HL-60 (cell line): ENCODE measurements at places on chromosomes 3 and 15.

- DNase-seq, result no peak
Observed at GRCh38 chr3:76134166-76134565, 348.8 kb upstream of the ZNF717 start.

GRCh38 chr3:156787926-156788663 lies 38.1 kb upstream of the LEKR1 start:
- DNase-seq, result no peak

DNA sequence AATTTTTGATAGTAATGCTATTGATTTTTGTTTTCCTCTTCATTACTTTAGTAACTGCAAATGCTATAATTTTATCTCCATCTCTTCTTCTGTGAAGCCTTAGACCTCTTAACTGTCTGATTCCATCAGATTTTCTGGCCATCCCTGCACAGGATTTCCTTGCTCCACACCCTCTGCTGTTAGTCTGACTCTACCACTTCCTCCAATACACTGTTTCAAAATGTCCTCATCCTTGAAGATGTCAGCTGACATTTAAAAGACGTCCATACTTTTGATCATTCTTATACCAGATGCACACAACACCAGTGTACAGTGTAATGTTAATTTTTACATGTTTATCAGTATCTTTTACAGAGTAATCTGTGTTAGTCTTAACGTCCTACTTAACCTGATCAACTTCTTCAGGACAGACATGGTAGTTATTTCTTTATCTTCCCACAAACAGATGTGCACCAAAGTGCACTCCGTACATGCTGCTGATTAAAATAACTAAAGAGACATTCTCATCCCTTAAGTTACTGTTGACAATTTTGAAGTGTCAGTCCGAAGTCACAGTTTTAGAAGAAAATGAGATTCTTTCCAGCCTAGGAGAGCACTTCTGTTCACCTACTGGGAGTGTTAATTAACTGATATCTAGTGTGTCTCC lies 102.4 kb upstream of the RASGRP1 start:
- DNase-seq, result no peak

DNA sequence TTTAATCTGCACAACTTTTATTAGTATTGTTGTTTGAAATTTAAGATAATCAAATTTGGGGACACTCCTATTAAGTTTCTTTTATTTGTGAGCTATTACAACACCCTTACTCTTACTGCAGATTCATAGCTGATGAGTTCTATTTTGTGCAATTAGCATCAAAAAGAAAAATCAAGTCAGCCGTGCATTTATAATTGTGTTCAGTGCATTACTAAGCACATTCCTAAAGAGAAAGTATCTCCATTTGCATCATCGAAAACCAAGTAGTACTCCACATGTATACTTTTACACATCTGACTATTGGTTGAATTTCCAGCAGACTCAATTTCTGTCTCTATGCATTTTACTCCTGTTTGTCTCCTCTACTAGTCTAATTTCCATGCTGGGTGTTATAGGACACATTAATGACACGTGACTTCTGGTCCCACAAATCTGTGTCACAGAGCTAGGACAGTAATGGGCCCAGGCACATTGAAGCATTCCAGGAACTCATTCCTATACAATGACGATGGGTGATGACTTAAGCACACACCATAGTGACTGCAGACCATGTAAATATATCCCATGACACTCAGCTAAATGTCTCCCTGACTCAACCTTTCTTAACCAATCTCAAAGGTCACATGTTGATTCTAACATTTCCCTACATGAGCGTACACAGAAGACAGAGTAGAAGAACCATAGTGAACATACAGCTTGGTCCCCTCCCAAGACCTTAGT lies 477.5 kb downstream of the LPP start:
- DNase-seq, result no peak

DNA sequence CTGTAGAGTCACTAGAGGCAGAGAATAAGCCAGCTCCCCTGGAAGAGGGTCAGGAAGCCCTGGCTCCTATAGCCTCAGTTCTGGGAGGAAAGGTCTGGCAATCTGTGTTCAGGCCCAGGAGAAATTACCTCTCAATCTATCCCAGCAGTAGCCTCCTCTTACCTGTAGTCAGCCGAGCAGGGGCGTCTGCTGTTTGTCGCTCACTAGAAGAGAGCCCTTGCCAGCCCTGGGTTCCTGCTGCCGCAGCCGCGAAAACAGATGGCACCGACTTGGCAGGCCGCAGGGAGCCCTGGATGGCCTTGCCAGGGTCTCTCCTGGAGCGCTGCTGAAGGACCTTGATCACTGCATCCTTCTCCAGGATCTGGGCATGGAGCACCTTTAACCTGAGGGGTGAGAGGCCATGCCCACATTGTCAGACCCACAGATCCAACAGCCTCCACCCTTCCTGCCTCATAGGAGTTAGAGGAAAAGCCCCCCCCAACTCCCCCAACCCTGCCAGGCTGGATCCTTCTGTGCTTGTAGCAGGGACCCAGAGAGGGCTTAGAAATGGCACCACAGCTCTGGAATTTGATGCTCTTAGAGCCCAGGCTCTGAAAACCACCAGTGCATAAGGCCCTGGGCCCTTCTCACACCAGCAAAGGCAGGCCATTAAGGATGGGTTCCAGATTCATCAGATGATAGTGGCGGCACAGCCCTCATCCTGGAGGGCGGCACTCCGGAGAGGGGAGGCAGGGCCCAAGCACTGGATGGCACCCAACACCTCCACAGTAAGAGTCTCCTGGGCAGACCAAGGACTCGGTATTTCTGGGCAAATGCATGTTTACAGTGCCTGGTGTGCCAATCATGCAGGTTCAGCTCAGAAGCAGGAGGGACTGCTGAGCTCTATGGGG lies 14.9 kb downstream of the AMOTL2 start:
- no peak for DNase-seq

GRCh38 chr15:48999314-48999713 lies 35.6 kb upstream of the SHC4 start:
- no peak for DNase-seq

DNA sequence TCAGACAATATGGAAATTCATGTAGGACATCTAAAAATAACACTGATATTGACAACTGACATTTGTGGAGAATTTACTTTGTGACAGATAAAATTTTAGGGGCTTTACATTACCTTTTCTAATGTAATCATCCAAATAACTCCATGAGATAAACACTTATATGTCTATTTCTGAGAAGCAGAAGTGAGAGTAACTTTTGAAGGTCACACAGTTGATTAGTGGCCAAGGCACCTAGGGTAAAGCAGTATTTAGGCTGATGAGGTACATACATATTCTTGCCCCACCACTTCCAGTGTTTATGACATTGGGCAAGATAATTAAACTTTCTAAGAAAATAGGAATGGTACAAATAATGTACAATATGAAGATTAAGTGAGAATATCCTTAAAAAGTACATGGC lies 248.4 kb downstream of the CPNE4 start:
- no peak for DNase-seq

DNA sequence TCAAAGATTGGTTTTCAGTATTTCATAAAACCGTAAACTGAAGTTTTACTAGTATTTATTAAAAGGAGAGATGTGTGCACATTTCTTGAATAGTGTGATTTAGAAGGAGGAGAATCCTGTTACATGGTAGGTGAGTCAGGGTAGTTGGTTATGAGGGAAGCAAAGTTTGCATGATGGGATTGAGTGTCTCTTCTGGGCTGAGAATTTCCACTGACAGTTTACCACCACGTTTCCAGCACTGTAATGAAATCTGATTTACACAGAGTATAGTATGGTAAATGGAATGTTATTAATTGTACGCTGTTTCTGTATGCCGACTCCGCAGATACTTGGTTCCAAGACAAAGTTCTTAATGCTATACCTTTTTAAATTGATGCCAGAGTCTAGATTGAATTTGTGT lies 1.6 kb downstream of the NECTIN3 start:
- DNase-seq, result no peak

DNA sequence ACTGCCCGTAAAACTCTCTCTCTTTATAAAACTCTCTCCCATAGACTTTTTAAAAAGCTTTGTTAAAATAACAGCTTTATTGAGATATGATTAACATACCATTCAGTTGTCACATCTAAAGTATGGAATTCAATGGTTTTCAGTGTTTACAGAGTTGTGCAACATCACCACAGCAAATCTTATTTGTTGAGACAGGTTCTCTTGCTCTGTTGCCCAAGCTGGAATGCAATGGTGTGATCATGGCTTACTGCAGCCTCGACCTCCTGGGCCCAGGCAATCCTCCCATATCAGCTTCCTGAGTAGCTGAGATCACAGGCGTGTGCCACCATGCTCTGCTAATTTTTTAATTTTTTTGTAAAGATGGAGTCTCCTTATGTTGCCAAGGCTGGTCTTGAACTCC lies 35.9 kb upstream of the TRAK1 start:
- no peak for DNase-seq

DNA sequence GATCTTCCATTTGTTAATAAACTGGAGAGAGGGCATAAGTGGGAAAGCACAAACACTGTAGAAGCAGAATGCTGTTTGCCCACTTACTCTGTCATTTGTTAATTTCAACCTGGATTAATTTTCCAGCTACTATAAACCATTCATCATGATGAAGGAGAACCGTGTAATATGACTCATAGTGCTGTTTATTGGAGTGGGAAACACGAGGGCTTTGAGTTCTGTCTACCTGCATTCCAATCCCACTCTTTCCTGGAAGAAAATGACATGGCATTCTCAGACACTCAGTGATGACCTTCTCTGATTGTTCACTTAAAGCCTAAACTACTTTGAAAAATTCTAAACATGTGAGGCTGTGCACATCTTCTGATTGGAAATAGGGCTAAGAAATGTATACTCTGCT lies 826.7 kb downstream of the AGBL1 start:
- DNase-seq, result no peak

- DNase-seq, result peak; percentile 34
Observed at GRCh38 chr15:75891895-75892294, 11.8 kb upstream of the FBXO22 start.

GRCh38 chr3:106379251-106379750 lies 510.5 kb upstream of the CBLB start:
- DNase-seq, result no peak

- DNase-seq, result no peak
Observed at GRCh38 chr15:58264053-58264971, 126.1 kb downstream of the AQP9 start.

DNA sequence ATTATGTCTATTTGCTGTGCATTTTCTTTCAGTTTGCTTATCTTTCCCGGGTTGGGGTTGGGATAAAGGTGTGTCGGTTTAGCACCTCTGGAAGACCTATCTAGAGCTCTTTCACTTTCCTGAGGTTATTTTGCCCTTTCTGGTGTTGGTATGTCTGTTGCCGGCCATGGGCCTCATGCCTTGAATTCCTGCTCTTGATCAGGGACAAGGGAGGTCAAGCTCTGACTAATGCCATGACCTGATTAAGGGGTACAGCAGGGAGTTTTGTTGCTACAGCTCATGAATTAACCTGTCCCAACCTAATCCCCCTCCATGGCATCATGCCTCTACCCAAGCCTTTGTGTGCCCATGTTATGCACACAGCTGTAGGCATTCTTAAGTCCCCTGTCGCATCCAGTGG lies 70.5 kb upstream of the GOLGA6B start:
- DNase-seq, result no peak

GRCh38 chr3:141796889-141797781 lies 33.9 kb downstream of the GRK7 start:
- peak; percentile 27 for DNase-seq

DNA sequence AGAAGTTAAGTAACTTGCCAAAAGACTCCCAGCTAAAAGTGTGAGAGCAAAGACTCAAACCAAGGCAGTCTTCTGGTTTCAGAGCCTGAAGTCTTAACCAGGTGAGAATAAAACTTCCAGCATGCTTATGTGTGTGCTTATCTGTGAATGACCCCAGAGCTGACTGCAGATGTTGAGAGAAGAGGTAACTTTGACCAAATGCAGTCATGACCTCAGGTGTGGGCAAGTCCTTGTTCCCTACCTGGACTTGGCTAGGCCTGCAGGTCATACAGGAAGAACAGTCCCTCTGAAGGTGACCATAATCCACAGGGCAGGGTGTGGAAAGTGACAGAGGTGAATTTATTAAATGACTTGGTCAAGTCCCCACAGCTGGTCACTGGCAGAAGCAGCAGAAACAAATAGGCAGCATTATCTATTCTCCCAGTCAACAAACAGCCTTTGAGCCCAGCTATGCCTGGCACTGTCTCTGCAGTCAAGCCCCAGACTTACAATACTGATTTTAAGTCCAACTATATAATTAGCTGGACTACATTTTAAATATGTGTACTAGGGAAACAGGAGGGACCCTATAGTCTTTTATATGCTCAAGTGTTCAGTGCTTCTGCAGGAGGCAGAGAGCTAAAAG lies 3.0 kb upstream of the CPEB1 start:
- no peak for DNase-seq
